ENCODE measurements at places on chromosomes 5 and 9. TPM values are rescaled to one million over a fixed set of nuclear protein-coding genes. Genes with fewer than 3 reads are reported as not detected.

GRCh38 chr9:112245126-112245525 is 70.0 kb upstream of the SUSD1 start:
- H3K27ac ChIP-seq: no peak overlapping the region
- no peaks in the 10 kb centered on the region for H3K36me3 ChIP-seq
- H3K4me1 ChIP-seq: peaks cover 20% of the 10 kb centered on the region
- no peaks in the 10 kb centered on the region for H3K27me3 ChIP-seq
- H3K4me3 ChIP-seq: no peak overlapping the region
- DNase-seq: no peak

The PCDHB13 gene
- total RNA-seq: 2.1 TPM

The CTSV gene
- total RNA-seq: 0.36 TPM

DNA sequence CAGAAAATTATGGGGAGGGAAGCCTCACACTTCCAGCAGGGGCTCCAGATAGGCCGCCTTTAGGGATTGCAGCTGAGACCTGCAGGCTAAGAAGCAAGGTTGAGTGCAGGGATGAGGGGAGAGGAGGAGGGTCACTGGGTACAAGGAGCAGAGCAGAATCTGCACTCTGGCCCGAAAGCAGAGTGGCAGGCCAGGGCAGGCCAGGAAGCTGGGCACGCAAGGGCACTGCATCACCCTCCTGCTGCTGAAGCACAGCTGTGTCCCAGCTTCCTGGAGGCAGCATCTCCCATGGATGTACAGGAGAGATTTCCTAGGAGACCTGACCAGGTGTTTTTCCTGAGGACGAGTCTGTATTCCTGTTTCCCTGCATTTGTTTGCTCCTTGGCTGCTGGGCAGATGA is 92.1 kb downstream of the SYK start:
- H3K4me3 ChIP-seq: no peak overlapping the region
- H3K27me3 ChIP-seq: peaks cover 23% of the 10 kb centered on the region
- H3K36me3 ChIP-seq: no peaks in the 10 kb centered on the region
- H3K4me1 ChIP-seq: no peaks in the 10 kb centered on the region

DNA sequence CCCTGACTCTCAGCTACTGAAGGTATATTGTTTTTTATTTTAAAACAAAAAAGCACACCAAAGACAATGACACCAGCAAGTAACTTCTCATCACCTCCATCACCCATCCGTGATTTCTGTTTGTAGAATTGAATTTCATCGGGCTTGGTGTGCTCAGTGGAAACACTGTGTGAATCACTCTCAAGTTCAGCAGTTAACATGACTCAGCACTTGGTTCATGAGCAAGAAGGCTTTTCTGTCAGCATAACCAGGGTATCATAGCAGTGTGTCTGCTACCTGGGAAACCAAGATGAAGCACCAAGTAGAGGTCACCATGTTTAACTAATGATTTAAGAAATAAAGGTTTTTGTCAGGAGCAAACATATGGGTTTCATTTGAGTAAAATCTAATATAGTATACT is 123.7 kb downstream of the INSYN2B start:
- H3K27me3 ChIP-seq: no peaks in the 10 kb centered on the region
- no peak overlapping the region for H3K4me3 ChIP-seq
- DNase-seq: peak; percentile 54

The GAS1 gene
- 107 TPM for total RNA-seq

The ROPN1L gene
- 0.59 TPM for total RNA-seq

The CACNA1B gene
- total RNA-seq: under 0.01 TPM

- H3K4me3 ChIP-seq: peak overlapping the region; percentile 82
- no peaks in the 10 kb centered on the region for H3K27me3 ChIP-seq
- peak overlapping the region; percentile 85 for H3K27ac ChIP-seq
- peaks cover 35% of the 10 kb centered on the region for H3K36me3 ChIP-seq
Measured at GRCh38 chr5:53482717-53483638, 2.5 kb downstream of the FST start.

DNA sequence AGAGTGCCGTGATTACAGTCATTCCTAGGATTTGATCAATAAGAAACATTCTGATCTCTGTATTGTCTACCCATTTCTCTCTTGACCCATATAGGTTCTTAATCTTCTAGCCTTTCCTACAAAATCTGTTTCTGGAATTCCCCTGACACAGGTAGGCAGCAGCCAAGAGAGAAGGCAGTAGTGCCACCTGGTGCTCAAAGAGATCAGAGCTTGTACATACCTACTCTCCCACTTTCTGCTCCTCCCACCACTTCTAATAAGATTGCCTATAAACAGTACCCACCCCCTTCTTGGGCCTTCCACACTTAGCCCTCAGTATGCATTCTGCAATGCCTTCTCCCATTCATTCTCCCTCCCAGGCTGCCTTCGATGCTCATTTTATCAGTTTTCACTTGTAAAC is 117.4 kb upstream of the RORB start:
- H3K27ac ChIP-seq: no peak overlapping the region
- H3K27me3 ChIP-seq: no peaks in the 10 kb centered on the region
- no peak overlapping the region for H3K4me3 ChIP-seq
- no peaks in the 10 kb centered on the region for H3K4me1 ChIP-seq

DNA sequence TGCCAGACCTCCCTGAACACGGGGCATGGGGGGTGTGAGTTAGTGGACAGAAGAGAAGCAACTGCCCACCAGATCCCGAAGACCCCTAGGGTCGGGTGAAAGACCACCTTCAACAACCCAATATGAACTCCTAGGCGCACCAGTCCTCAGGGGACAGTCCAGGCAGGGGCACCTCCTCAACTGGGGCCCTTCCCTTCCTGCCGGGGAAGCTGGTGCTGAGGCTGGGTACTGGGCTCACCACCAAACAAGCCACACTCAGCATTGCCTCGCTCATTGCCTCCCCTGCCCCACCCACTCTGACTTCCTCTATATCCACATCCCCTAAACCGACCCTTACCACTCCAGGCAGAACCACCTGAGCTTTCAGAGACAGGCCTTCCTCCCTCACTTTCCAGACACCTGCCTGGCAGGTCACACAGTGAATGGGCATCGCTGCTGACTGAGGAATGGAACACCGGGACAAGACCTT is 42.5 kb downstream of the SEMA4D start:
- H3K27me3 ChIP-seq: no peaks in the 10 kb centered on the region
- H3K27ac ChIP-seq: no peak overlapping the region
- no peaks in the 10 kb centered on the region for H3K4me1 ChIP-seq
- H3K36me3 ChIP-seq: no peaks in the 10 kb centered on the region
- DNase-seq: no peak
- no peak overlapping the region for H3K4me3 ChIP-seq

Data from osteoblast (primary cell).